ENCODE measurements at places on chromosomes 7 and 10.

GRCh38 chr10:90798482-90798881 is 59.4 kb downstream of the HTR7 start:
- no peak for DNase-seq

- no peak for DNase-seq
Measured at GRCh38 chr10:93462881-93463280, 19.3 kb downstream of the MYOF start.

DNA sequence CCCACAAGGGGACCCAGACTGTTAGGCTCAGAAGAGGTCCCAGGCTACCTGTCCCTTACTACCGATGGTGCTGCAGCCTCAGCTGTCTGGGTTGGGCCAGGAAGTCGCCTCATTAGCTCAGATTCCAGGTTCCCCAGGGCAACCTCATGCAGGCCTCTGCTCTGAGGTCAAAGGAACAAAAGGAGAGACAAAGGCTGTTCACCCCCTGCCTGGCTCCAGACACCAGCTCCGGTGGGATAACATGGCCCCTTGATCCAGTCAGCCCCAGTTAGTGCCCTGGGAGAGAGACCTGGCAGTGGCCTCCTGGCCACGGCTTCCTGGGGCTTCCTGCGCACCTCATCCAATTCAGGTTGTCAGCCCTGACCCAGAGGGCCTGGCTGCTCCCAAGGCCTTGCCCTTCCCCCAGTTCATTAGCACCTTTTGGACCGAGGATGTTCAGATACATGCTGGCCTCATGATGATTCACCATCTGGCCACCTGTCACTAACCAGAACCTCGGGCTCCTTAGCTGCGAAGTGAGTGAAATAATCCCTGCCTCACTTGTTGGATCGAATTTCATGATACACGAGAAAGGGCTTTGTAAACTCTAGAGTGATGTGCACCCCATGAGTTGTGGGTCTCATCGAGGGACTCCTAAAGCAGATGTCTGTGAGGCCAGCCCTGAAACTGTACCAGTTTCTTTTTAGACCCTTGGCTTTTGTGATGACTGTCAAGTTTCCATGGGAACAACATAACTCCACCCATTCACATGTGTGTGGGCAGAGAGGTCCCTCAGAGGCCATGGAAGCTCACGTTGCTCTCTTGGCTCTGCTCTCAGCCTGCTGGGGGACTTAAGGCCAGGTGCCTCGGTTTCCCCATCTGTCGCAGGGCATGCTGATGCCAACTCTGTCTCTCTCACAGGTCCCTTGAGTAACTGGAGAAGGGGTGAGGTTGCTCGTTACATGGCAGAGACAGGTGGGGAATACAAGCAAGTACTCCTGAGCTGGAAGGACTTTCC is 79.5 kb upstream of the PCBD1 start:
- DNase-seq = no peak

DNA sequence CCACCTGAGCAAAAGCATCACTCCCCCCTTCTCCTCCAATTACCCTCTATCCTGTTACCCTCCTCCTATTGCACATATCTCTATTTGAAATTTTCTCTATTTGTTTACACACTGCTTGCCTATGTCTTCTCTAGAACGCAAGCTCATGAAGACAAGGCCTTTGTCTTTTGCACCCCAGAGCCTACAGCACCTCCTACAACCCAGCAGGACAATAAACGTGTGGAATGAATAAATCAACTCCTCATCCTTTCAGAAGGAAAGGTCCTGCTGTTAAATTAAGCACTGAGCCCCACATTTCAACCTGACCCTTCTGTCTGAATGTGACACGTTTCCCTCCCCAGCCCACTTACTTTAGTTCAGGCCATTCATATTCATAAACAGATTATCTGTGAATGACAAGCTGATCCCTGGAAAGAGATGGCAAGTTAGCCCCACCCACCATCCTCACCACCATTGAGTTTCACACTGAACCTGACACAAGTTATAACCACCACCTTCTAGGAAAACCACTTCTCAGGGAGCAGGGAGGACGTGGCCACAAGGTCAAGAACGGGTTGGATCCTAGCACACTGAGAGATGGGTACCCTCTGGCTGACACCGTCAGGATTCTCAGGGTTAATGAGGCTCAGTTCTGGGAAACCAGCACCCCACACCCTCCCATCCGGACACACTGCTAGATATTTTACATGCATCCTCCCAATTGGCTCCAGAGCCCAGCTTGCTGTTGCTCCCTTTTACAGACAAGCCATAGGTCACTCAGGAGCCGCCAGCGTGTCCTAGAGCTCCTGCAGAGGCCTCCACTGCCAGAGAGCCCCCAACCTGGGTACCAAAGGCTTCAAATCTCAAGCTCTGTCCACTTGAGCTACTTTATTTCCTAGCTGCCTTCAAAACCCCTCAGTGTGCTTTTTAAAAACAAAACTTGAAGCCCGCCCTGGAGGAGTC is 934 bp downstream of the PRTFDC1 start:
- DNase-seq = peak; percentile 17

- DNase-seq = no peak
Measured at GRCh38 chr7:17939211-17939605, 1.1 kb downstream of the SNX13 start.

DNA sequence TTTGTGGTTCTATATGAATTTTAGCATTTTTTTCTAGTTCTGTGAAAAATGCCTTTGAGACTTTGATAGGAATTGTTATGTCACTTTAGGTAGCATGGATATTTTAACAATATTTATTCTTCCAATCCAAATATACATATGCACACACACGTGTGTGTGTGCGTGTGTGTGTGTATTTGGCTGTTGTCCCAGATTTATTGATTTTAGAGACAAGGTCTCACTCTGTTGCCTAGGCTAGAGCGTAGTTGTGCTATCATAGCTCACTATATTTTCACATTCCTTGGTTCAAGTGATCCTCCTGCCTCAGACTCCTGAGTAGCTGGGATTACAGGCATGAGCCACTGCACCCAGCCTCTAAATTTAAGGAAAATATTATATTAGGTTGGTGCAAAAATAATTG is 162.5 kb upstream of the TRIM24 start:
- DNase-seq = no peak

GRCh38 chr10:6297951-6298381 is 95.2 kb downstream of the PFKFB3 start:
- DNase-seq = no peak

- no peak for DNase-seq
Measured at GRCh38 chr7:72244826-72245398, 167.2 kb downstream of the CALN1 start.

DNA sequence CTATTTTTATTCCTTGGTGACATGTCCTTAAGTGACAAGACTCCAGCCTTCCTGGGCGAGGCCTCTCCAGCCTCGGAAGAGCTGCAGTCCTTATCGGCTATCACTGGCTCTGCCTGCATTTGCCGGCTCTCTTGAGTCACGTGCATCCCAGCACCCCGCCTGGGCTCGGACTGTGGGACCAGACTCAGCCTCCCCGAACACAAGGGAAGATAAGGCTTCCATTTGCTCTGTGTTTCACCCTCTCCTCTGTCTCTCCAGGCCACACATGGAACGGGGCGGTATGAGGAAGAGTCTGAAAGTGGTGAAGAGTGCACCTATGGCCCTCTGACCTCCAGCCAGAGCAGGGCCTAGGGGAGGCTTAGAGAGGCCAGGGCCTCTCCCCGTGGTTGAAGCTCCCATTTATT is 4.7 kb downstream of the GDF2 start:
- no peak for DNase-seq

DNA sequence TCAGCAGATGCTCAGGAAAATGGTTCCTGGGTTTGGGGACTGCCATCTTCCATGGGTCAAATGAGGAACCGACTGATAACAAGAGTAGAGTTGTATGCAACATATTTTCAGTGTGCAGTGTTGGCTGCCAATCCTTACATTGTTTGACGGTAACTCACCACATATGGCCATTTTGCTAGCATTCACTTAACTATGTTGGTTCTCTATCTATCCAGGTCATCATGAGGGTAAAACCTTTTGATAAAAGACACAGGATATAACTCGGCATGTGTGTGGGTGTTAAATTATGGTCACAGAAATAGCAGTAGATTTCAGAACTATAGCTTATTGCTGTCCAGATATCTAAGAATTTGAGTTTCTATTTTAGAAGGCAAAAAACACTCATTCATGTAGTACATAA is 140.7 kb upstream of the AOAH start:
- DNase-seq = no peak

GRCh38 chr10:110827875-110828274 is 43.9 kb upstream of the PDCD4 start:
- no peak for DNase-seq

- DNase-seq = no peak
Measured at GRCh38 chr10:5589011-5589660, 64.4 kb downstream of the CALML3 start.

DNA sequence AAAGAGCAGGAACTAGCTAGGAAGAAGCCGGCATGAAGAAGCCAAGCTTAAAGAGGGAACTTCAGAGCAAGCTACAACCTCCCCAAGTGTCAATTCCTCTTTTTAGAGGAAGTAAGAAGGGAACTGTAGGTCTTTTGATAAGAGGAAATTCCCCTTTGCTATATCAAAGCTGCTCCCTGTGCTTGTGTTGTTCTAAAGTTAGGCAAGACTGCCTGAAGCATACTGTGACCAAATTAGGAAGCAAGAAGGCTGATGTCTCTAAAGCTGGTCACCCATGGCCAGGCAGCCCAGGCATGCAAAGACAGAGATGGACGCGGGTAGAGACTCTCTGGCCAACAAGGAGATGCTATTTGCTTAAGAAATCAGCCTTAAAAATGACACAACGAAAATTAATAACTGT is 87.9 kb downstream of the RNF216 start:
- DNase-seq = no peak

DNA sequence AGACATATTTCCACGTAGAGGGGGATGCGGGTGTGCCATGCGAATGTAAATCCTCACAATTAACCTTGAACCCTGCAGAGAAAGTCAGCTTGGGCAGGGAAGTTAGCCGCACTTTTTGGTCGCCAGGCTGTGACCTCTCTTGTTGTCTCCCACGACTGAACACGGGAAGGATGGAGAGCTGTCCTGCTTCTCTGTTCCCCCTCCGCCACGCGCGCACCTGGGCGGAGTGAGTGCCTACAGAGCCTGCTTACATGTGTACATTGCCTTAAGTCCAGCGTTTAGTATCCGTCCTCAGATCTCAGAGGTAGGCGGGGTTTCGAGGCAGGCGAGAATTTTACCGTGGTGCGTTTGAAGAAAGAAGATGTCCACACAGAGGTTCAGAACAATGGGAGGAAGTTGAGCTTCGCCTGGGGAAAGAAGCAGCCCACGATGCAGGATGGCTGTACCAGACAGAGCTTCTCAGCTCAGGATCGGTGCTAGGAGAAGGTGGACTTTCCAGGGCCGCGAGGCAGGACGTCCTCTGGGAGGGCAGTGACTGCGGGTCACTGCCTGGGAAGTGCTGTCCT is 482 bp upstream of the ERCC6 start:
- DNase-seq = peak; percentile 5

DNA sequence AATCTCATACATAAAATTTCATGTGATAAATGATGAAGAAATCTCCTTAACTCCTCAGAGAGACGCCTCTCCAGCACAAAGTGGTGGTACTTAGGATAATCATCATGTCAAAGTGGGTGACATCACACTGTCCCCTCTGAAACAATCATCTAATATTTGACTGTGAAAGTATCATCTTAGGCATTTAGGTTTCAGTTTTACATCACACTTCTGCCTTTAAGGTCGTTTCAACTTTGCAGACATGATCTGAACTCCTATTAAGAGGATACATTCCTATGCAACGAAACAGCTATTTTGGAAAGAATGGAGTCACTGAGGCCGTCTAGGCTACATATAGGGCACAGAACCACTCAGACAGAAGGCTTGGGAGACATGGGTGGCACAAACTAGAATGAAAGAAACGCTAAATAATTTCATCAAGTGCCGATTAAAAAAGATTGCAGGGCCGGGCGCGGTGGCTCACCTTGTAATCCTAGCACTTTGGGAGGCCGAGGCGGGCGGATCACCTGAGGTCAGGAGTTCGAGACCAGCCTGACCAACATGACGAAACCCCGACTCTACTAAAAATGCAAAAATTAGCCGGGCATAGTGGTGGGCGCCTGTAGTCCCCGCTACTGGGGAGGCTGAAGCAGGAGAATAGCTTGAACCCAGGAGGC is 2.0 kb downstream of the VOPP1 start:
- DNase-seq = no peak

DNA sequence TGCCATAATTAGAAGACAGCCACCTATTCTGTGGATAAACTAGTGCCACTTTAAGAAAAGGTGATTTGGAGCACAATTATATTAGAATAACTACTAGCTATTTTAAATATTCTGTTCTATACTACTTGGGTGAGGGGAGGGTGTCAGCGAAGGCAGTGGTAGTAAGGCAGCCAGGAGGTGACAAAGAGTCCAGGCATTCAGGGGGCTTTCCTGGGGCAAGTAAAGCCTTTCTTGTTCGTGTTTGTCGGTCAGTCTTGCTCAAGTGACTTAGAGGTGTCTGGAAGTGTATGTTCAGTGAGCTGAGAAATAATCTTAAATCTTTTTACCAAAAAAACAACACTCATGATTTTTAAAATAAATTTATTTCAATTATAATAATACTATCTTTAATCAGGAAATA is 34.4 kb downstream of the ADD3 start:
- DNase-seq = no peak

DNA sequence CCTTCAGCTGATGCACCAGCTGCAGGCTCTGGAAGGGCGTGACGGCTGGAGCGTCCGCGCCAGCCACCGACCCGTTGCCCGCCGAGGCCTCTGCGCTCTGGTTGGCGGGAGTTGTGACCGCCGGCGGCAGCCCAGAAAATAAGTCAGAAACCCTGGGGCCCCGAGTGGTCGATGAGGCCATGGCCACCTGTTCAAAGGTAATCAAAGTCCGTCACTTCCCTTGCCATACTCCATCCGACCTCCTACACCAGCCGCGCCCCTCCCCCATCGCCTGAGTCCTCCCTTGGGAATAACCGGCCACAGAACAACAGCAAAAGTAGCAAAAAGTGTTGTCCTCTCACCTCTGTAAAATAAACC is 406 bp downstream of the PRLHR start:
- no peak for DNase-seq

- no peak for DNase-seq
Measured at GRCh38 chr7:86320889-86321288, 322.8 kb upstream of the GRM3 start.

- no peak for DNase-seq
Measured at GRCh38 chr7:149071641-149072437, 18.7 kb downstream of the ZNF786 start.

GRCh38 chr7:14229047-14229446 is 239.6 kb upstream of the ETV1 start:
- no peak for DNase-seq
